ENCODE measurements at places on chromosomes 7 and 10. TPM values are rescaled to one million over a fixed set of nuclear protein-coding genes. Genes with fewer than 3 reads are reported as not detected.

Gene ATP5MK
- 331 TPM for total RNA-seq

Gene ZFAND4
- 29.5 TPM for total RNA-seq

Gene TET1
- total RNA-seq = 1.7 TPM

Gene CCDC71L
- total RNA-seq = 11.6 TPM

Gene TMEM72
- not detected for total RNA-seq

Gene ARL4A
- total RNA-seq = 11.4 TPM

Gene UCN3
- total RNA-seq = not detected

Gene SDK1
- 0.20 TPM for total RNA-seq

Gene INHBA
- total RNA-seq = 0.54 TPM

Measured in T-helper 1 cell treated with Interleukin-12 subunit alpha and Interleukin-12 subunit beta and Interleukin-4 antibody, amounts not matched to agents 30 ng/mL and 1 ng/mL, for 36 hours (primary cell).